ENCODE measurements at places on chromosomes 7 and 10.
A peak's percentile ranks its signal among the peaks of the same experiment; 100 is the strongest.

DNA sequence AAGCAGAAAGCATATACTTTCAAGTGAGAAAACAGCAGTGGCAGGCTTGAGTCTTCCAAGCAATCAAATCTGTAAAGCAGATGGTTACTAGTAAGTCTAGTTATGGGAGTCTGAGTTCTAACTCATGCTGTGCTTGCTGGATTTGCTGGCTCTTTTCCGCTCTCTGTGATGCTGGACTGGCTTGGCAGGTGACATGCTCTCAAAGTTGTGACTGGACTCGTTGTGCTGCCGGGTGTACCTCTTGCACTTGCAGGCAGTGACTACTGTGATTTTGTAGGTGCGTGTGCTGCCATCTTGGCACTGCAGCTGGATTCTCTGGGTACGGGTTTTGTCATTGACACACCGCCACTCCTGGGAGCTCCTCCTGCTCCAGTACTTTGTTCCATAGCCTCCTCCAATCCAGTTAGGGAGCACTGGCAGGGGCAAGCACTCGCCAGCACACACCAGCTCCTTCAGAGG is 3.1 kb downstream of the SOSTDC1 start:
- H3K4me3 ChIP-seq = no peak overlapping the region
- DNase-seq = no peak
- H3K36me3 ChIP-seq = no peaks in the 10 kb centered on the region
- peaks cover 2% of the 10 kb centered on the region for H3K4me1 ChIP-seq
- no peak overlapping the region for H3K27ac ChIP-seq

DNA sequence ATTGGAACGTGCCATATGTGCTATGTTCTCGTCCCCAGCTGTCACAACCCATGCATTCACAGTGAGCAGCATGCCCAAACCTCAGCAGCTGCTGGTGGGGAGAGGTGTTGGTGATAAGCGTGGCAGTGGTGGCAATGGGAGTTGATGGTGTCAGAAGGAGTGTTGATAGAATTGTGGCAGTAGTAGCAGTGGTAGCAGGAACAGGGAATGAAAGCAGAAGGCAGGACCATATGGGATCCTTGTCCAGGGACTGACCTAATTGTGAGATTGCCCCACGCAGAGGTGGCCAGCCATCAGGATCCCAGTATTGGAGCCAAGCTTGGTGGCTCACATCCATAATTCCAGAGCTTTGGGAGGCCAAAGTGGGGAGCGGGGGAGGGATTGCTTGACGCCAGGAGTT is 276.3 kb downstream of the GALNT17 start:
- H3K27me3 ChIP-seq = no peaks in the 10 kb centered on the region
- no peaks in the 10 kb centered on the region for H3K4me1 ChIP-seq
- no peak overlapping the region for H3K27ac ChIP-seq
- no peaks in the 10 kb centered on the region for H3K36me3 ChIP-seq

DNA sequence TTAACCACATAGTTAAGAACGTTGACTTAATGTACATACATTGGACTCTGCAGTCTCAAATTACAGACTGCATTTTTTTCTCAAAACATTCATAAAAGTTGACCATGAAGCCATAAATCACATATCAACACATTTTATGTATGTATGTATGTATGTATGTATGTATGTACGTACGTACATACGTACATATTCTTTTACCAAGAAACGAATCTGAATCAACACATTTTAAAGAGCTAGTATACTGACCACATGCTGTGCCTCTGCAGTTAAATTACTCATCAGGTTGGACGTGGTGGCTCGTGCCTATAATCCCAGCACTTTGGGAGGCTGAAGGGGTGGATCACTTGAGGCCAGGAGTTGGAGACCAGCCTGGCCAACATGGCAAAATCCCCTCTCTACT is 105.8 kb downstream of the GPR158 start:
- H3K36me3 ChIP-seq = no peaks in the 10 kb centered on the region
- no peak for DNase-seq
- no peak overlapping the region for H3K27ac ChIP-seq
- no peaks in the 10 kb centered on the region for H3K27me3 ChIP-seq

- H3K36me3 ChIP-seq = no peaks in the 10 kb centered on the region
- H3K27ac ChIP-seq = no peak overlapping the region
- no peak for DNase-seq
- H3K4me1 ChIP-seq = peaks cover 9% of the 10 kb centered on the region
- no peak overlapping the region for H3K4me3 ChIP-seq
Observed at GRCh38 chr7:64874114-64874513, 29.0 kb upstream of the ZNF273 start.

GRCh38 chr7:147012666-147013065 is 896.1 kb downstream of the CNTNAP2 start:
- no peaks in the 10 kb centered on the region for H3K27me3 ChIP-seq
- H3K27ac ChIP-seq = no peak overlapping the region
- no peaks in the 10 kb centered on the region for H3K4me1 ChIP-seq
- no peak for DNase-seq
- no peak overlapping the region for H3K4me3 ChIP-seq
- no peaks in the 10 kb centered on the region for H3K36me3 ChIP-seq

DNA sequence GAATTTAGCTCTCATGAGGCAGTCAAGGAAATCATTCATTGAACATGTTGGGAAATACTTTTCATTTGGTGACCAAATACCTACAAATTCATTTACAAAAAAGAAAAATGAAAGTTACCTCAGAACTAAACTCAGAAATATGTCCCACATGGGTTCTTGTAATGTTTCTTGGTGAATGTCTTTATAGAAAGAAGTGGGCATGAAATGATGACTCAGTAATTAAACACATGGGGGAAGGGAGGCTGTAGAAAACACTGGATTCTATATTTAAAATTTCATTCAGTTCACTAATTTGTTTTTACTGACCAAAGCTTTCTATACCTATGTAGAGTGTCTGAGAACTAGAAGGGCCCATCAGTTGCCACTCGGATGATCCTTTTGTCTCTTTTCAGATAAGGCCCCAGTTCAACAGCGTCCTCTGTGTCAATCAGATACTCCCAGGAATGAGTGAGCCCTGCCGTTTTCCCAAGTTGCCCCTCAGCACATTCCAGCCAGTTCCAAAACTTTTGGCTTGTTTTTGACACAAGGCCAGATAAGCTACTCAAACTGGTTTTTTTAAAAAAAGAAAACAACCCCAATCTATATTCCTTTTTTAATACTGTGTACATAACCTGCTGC is 49.3 kb upstream of the AGBL3 start:
- no peak overlapping the region for H3K4me3 ChIP-seq
- DNase-seq = no peak

DNA sequence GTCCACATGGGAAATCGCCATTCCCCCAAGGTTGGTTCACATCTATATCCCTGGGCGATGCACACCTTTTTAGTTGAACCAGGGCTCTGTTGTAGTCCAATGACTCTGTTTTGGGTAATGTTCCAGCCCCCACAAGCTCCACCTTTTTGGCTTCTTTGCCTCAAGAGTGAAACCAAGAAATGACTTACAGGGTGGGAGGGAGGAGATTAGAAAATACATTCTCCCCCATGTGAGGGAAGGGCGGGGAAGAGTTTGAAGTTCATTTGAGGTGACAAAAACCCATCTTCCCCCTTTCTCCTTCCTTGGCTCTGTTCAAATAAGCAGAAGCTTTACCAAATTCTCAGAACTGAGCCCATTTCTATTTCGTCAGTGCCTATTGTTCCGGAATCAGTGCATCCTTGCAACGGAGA is 82.8 kb downstream of the GATA3 start:
- peaks cover 69% of the 10 kb centered on the region for H3K4me1 ChIP-seq
- no peaks in the 10 kb centered on the region for H3K27me3 ChIP-seq
- H3K27ac ChIP-seq = peak overlapping the region; percentile 95
- H3K36me3 ChIP-seq = peaks cover 11% of the 10 kb centered on the region
- H3K4me3 ChIP-seq = peak overlapping the region; percentile 74

GRCh38 chr10:83178526-83178925 is 960.8 kb upstream of the GHITM start:
- no peaks in the 10 kb centered on the region for H3K4me1 ChIP-seq
- no peak overlapping the region for H3K27ac ChIP-seq
- H3K4me3 ChIP-seq = no peak overlapping the region
- no peaks in the 10 kb centered on the region for H3K36me3 ChIP-seq
- DNase-seq = no peak

GRCh38 chr10:106911096-106911495 is 253.4 kb downstream of the SORCS1 start:
- no peaks in the 10 kb centered on the region for H3K36me3 ChIP-seq
- H3K27ac ChIP-seq = no peak overlapping the region
- H3K27me3 ChIP-seq = no peaks in the 10 kb centered on the region
- no peaks in the 10 kb centered on the region for H3K4me1 ChIP-seq

- H3K27ac ChIP-seq = no peak overlapping the region
- no peak overlapping the region for H3K4me3 ChIP-seq
- no peaks in the 10 kb centered on the region for H3K4me1 ChIP-seq
- peak; percentile 17 for DNase-seq
- peaks cover 33% of the 10 kb centered on the region for H3K27me3 ChIP-seq
Observed at GRCh38 chr7:38105874-38106483, 72.1 kb upstream of the STARD3NL start.

DNA sequence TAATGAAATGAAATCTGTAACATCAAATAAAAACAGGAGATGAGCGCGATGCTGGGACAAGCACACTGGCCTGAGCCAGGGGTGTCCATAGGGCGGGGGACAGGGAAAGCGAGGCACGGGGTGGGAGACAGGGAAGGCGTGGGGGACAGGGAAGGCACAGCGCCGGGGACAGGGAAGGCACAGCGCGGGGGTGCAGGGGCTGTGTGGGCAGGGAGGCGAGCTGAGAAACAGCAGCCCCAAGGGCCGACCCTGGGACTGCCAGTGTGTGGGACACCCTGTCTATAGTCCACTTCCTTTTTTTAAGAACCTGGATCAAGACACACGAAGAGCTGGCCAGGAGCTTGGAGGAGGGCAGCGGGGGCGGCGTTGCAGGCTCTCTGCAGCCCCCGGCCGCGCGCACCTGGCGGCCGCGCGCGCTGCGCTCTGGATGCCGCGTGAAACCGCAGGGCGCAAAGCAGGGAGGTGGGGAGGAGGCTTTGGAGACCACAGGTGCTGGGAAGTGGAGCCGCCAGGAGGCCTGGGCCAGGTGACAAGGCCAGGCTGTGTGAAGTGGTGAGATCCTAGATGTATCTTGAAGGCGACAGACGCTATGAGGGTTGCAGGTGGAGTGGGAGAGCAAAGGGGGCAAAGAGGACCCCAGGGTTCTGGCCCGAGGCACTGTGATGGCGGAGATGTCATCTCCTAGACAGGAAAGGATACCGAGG is 157.7 kb downstream of the COBL start:
- DNase-seq = no peak
- no peaks in the 10 kb centered on the region for H3K36me3 ChIP-seq
- no peak overlapping the region for H3K4me3 ChIP-seq
- no peak overlapping the region for H3K27ac ChIP-seq
- H3K27me3 ChIP-seq = peaks cover 6% of the 10 kb centered on the region
- peaks cover 3% of the 10 kb centered on the region for H3K4me1 ChIP-seq

- no peaks in the 10 kb centered on the region for H3K4me1 ChIP-seq
- H3K27me3 ChIP-seq = no peaks in the 10 kb centered on the region
- no peak for DNase-seq
- H3K36me3 ChIP-seq = no peaks in the 10 kb centered on the region
- no peak overlapping the region for H3K27ac ChIP-seq
Observed at GRCh38 chr10:23755556-23755955, 316.7 kb downstream of the OTUD1 start.

DNA sequence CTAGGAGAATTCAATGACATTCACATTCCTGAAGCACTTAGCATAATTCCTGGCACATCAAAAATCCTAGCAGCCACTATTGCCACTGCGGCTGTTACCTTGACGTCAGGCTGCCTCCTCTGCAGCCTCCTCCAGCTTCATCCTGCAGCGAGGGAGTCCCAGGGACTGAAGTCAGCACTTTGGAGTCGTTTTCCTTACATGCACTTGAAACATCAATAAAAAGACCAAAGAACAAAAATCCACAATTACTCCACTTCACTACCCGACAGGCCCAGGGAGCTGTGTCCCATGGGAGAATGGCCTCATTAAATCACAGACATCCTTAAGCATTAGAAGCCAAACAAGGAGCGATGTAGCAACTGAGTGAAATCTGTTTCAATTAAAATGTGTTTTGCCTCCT is 48.6 kb upstream of the NANOS1 start:
- H3K4me1 ChIP-seq = no peaks in the 10 kb centered on the region
- no peak overlapping the region for H3K27ac ChIP-seq
- H3K4me3 ChIP-seq = no peak overlapping the region
- H3K36me3 ChIP-seq = peaks cover 12% of the 10 kb centered on the region
- H3K27me3 ChIP-seq = peaks cover 13% of the 10 kb centered on the region

GRCh38 chr7:130112093-130112492 is 41.8 kb downstream of the KLHDC10 start:
- no peak for DNase-seq
- no peaks in the 10 kb centered on the region for H3K27me3 ChIP-seq
- H3K4me3 ChIP-seq = no peak overlapping the region
- H3K27ac ChIP-seq = no peak overlapping the region
- peaks cover under 1% of the 10 kb centered on the region for H3K36me3 ChIP-seq

DNA sequence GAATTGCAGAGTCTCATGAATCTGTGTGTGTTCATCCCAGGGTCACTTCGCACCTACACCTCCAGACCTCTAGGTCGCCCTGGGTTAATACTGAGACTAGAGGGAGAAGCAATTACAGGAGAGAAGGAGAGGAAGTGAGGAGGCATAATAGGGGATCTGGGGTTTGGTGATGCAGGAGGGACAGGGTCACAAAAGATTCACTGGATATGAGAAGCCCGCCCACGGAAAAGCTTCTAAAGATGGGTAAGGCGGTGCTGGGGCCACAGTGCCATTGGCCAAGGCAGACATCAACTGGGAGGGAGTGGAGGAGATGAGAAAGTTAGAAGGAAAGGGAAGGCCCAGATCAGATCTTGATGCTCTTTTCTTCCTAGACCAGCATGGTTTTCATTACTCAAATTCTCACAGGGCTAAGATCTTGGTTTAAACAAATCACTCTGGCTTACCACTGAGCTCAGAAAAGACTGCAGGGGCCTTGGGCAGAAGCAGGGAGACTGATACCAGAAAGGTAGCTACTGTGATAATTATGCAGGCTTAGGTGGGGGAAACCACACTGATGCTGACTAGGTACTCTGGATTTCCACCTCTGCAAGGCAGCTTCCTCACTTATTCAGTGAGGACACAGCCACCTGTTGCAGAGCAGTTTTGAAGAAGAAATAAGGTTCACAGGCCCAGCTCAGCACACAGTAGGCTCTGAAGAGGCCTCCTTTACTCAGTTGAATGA is 17.4 kb upstream of the ZNF273 start:
- H3K27ac ChIP-seq = no peak overlapping the region
- no peak overlapping the region for H3K4me3 ChIP-seq
- DNase-seq = no peak
- H3K4me1 ChIP-seq = peaks cover 15% of the 10 kb centered on the region
- H3K36me3 ChIP-seq = peaks cover 6% of the 10 kb centered on the region

DNA sequence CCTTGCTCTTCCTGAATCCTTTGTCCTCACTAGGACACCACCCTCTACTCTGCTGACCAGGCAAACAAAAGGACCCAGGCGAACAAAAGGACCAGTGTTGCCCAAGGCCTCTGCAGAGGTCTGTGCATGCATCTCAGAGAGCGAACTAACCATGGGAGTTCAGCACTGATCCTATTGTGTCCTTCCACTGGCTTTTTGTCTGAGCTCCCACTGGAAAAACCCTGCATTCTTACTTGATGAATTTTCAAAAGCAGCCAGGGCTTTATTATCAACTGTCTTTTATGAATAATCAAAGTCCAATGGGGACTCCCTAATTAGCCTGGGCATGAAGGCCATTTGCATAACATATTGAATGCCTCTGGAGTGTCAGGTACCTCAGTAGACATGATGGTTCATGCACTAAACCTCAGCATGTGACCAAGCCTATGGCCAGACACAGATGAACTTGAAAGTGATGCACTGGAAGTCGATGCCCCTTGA is 140.6 kb downstream of the KCNMA1 start:
- no peak overlapping the region for H3K27ac ChIP-seq
- H3K4me3 ChIP-seq = no peak overlapping the region
- no peaks in the 10 kb centered on the region for H3K27me3 ChIP-seq
- H3K36me3 ChIP-seq = no peaks in the 10 kb centered on the region
- no peak for DNase-seq
- H3K4me1 ChIP-seq = no peaks in the 10 kb centered on the region
